ENCODE measurements at places on chromosomes 12 and 14. TPM values are rescaled to one million over a fixed set of nuclear protein-coding genes. Genes with fewer than 3 reads are reported as not detected.

DNA sequence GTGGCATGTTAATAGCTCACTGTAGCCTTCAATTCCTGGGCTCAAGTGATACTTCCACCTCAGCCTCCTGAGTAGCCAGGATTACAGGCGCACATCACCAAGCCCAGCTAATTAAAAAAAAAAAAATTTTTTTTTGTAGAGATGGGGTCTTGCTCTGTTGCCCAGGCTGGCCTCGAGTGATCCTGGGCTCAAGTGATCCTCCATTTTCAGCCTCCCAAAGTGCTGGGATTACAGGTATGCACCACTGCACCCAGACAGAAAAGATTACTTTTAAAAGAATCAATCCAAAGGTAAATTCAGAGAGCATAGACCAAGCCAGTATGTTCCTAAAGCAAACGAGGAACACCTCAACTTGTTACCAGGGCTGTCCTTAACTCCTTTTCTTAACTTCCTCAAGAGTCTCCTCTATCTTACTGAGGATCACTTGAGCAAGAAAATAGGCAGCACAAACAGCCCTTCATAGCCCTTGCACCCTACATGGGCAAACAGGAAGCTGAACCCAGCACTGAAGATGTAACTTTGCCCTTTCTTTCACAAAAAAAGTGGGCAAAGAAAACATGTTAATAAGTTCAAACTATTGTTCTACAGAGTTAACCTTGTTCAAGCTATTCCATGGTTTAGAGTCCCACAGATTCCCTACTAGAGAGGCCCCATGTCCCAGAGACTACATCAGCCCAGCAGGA lies 11.3 kb downstream of the CS start:
- DNase-seq: no peak

GRCh38 chr14:93619176-93619793 lies 169.0 kb downstream of the PRIMA1 start:
- peak; percentile 69 for DNase-seq

DNA sequence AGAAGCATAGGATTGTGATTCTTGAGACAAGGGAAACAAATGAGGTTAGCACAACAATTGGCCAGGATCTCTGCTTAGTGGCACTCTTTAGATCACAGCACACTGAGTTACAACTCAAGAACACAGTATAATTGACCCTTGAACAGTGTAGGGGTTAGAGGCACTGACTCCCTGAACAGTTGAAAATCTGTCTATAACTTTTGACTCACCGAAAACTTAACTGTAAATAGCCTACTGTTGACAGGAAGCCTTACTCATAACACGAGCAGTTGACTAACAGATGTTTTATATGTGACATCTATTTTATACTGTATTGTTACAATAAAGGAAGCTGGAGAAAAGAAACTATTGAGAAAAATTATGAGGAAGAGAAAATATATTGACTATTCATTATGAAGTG lies 296.1 kb downstream of the RERGL start:
- no peak for DNase-seq

DNA sequence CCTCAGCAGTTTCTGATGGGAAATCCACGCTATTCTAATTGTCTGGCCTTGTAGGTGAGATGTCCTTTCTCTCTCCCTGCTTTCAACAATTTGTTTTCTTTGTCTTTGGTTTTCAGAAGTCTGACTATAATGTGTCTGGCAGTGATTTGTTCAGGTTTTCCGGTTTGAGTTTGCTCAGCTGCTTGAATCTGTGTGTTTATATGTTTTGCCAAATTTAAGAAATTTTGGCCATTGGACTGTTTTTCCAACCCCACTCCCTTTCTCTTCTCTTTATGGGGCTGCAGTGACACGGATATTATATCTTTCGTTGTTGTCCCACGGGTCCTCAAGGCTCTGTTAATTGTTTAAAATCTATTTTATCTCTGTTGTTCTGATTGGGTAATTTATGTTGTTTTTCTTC lies 105.0 kb downstream of the ADGRD1 start:
- no peak for DNase-seq

DNA sequence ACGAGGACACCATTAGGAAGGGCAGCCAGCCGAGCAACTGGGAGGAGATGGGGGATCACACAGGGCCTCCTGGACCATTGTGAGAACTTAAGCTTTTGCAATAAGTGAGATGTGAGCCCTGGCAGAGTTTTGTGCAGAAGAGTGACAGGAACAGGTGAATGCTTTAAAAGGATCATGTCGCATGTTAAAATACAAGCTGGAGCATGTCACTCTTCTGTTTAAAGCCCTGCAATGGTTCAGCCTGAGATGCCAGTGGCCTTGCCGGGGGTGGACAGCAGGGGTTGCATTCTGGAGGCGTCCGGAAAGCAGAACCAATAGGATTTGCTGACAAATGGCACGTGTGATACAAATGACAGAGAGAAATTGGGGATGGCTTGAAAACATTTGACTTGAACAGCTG lies 137.5 kb upstream of the RFLNA start:
- DNase-seq: no peak

GRCh38 chr12:102427543-102427941 lies 52.8 kb downstream of the IGF1 start:
- DNase-seq: peak; percentile 29

DNA sequence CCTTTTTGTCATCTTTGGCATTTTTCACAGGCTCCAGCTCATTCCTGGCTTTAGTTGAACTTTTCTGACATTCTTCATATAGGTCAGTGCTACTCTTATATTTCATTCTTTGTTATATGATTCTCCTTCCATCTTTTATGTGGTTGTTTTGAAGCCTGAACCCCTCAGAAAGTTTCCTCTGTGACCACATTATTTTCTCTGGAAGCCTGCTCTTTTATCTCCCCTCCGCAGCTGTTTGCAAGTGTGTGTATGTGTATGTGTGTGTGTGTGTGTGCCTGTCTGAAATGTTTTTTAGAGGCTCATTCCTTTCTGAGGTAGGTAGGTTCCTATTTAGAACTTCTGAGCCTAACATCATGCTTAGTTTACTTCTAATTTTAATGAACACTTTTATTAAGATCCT lies 47.6 kb downstream of the ANO4 start:
- DNase-seq: no peak

DNA sequence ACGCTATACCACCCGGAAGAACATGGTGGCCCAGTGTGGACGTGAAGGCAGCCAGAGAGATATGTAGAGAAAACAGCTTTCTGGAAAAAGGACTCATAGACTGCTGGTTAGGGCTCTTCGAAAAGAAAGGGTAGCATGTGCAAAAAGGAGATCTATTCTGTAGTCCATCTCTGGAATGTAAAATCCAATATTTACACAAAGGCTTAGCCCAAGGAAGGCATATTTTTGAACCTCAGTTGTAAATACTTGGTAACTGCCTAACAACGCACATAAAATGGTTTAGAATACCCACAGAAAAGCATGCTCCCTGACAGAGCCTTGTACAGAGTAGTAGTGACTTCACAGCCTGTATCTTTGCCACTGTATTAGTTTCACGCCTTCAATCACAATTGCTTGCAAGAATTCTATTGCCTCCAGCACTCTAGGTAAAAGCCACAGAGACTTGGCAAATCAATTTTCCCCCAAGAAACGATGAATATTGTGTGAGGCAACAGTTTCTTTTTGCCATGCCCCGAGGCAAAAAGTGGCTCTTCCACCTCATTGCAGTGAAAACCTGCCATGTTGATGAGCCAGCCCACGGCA lies 59.2 kb downstream of the TRIM9 start:
- DNase-seq: no peak

DNA sequence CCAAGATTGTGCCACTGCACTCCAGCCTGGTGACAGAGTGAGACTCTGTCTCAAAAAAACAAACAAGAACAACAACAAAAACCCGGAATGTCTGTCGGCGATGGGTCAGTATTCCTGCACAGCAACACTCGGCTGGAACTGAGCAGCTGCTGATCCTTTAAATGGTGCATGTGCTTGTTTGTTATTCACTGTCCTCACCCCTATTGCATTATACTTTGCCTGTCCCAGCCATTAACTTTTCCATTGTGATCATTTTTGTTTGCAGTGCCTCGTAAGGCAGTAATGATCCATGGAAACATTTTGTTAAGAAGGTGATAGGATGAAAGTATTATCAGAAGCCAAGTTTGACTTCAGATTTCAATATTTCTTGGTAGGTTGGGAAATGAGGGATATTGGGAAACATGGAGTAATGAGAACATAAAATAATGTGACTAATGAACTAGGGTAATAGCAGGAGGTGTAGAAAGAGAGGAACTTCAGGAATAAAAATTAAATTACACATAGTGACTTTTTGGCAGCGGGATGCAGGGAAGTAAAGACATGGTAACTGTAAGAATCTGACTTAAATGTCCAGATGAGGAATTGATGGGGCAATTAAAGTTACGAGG lies 6.1 kb downstream of the ACSS3 start:
- no peak for DNase-seq

DNA sequence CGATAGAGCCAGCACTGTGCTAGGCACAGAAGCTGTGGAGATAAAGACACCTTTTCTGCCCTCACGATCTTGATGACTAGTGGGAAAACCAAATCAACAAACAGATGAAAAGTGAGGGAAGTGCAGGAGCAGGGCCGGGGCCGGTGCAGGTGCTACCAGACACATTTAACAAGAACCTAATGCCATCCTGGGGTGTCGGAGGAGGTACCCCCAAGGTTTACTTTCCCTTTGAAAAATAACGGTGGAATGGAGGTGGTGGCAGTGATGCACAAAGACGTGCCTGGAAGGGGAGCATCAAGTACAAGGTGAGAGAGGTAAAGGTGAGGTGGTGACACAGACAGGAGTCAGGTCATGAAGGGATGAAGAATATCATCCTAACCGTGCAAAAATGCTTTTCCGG lies 22.1 kb downstream of the SLC6A13 start:
- no peak for DNase-seq

GRCh38 chr12:26345471-26346003 lies 150.2 kb downstream of the SSPN start:
- DNase-seq: no peak

DNA sequence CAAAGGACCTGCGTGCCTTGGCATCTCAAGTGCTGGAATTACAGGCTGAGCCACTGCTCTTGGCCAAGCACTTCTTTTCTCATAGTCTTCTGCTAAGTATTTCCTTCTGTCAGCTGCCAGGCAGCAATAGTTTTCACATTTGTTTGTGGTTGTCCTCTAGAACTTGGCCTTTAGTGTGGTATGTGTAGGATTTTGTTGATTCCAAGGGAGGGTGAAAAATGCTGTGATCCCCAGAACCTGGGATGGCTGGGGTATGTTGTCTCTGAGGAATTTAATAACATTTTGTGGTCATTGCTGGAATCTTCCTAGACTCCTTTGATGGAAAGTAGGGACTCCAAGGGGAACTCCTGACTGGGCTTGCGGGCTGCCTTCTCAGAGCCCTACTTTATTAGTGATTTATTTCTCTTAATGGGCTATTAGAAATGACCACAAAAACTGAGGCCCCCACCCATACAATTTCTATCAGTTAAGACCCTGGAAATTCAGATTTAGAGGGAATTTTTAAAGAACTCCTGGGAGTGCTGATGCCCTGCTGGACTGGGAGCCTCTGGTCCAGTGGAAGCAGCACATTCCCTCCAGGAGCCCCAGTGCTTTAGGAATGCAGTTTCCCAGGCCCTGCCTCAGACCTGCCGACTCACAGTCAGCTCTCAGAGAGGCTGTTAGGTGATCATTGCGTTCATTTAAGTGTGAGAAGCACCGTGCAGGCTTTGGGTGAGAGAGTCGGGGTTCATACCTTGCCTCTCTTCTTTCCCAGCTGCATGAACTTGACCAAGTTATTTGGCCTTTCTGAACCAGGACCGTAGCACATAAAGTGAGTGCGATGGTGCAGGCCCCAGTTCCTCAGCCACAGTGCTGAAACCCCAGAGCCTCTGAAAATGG lies 22.7 kb downstream of the TRAF3 start:
- DNase-seq: peak; percentile 82

DNA sequence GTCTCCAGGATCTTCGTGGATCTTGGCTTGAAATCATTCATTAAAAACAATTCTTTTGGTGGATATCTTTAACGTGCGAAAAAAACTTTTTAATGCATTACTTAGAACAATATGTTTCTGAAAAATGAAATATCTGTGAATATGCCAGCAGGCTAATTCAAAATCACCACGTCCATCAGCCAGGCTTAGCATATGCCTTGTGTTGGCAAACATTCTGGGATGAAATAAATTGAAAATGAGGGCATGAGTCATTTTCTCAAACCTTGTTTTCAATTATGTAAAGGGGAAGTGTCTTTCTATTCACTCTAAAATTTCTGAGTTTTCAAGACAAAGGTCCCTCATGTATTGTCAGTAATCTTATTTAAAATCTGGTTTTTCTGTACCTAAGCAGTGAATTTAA lies 393.9 kb downstream of the PAWR start:
- DNase-seq: peak; percentile 11

GRCh38 chr14:65229748-65230728 lies 127.7 kb upstream of the MAX start:
- peak; percentile 67 for DNase-seq

- no peak for DNase-seq
Measured at GRCh38 chr14:96097752-96098151, 58.6 kb downstream of the C14orf132 start.

- no peak for DNase-seq
Measured at GRCh38 chr14:97359341-97359740, 562.2 kb downstream of the VRK1 start.

GRCh38 chr14:29687071-29687765 lies 240.4 kb downstream of the PRKD1 start:
- DNase-seq: no peak

DNA sequence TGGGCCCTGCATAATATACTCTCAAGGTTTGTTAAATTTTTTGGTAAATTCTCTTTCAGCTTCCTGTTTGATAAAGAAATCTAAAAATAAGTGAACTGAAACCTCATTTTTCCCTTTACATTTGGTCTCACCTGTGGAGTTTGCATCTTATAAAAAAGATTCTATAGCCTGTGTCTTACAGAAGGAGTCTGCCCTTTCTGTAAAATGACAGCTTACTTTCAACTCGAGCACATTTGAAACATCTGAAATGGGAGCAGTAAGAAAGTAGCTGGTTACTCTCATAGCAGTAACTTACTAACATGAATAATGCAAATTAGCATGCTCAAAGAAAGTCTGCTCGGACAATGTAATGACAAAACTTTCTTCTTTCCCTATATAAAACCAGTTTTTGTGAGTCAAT lies 155.8 kb downstream of the NELL2 start:
- DNase-seq: no peak

DNA sequence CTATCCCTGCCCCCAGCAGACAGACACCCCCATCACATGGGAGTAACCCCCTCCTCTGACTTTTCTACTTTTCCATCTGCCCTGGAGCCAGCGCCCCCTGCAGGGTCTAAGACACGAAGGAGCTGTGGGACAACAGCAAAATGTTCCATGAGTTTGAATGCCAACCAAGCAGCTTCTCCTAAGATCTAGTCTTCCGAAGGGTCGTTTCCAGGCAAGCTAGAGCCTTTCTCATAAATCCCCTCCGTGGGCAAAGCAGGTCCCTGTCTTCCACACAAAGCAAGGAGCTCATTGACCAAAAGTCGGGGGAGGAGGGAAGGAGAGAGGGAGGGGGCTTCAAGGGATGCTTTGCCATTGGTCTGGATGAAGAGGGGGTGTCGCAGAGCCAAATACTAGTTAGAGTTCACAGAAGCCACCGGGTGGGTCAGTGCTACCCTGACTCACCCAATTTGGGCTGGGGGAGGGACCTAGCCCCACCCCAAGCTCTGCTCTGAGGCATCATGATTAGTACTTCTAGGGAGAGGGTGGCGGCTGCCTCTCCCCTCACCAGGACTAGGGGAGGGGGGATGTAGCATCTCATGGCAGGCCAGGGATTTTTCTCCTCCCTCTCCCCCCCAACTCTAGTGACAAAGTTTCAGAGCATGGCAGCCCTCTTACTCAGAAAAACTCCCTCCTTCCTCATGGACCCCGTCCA lies 1.6 kb downstream of the MSI1 start:
- peak; percentile 31 for DNase-seq

- DNase-seq: no peak
Measured at GRCh38 chr14:33805593-33805992, 145.3 kb downstream of the EGLN3 start.

The SLC2A14 gene
- not detected for total RNA-seq

The CLEC6A gene
- total RNA-seq: not detected

The CISTR gene
- total RNA-seq: not detected

The GARIN6 gene
- total RNA-seq: not detected

Measured in GM23248 (cell line).